AG09309 (cell line): ENCODE measurements at places on chromosomes 6 and 20.

DNA sequence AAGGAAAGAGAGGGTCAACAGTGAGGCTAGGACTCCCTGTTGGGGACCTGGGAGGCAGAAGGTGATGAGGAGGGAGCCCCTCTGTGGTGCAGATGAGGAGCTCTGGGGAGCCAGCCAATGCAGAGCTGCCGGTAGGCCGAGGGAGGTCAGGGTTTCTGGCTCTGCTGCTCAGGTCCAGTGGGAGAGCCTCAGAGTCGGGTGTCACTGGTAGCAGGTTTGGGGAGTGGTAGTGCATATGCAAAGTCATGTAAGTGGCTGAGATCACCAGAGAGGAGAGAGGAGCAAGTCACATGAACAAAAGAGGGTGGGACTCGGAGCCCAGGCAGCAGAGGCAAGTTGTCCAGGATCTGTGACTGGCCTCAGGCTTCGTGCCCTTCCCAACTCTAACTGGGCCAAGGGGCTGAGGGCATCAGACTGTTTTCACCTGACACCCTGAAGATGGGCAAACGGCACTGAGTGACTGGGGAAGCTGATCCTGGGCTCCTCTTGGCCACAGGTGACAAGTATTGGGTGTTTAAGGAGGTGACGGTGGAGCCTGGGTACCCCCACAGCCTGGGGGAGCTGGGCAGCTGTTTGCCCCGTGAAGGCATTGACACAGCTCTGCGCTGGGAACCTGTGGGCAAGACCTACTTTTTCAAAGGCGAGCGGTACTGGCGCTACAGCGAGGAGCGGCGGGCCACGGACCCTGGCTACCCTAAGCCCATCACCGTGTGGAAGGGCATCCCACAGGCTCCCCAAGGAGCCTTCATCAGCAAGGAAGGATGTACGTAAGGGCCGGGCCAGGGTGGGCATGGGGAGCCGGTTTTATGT lies 6.6 kb downstream of the MMP24OS start:
- no peak for DNase-seq

DNA sequence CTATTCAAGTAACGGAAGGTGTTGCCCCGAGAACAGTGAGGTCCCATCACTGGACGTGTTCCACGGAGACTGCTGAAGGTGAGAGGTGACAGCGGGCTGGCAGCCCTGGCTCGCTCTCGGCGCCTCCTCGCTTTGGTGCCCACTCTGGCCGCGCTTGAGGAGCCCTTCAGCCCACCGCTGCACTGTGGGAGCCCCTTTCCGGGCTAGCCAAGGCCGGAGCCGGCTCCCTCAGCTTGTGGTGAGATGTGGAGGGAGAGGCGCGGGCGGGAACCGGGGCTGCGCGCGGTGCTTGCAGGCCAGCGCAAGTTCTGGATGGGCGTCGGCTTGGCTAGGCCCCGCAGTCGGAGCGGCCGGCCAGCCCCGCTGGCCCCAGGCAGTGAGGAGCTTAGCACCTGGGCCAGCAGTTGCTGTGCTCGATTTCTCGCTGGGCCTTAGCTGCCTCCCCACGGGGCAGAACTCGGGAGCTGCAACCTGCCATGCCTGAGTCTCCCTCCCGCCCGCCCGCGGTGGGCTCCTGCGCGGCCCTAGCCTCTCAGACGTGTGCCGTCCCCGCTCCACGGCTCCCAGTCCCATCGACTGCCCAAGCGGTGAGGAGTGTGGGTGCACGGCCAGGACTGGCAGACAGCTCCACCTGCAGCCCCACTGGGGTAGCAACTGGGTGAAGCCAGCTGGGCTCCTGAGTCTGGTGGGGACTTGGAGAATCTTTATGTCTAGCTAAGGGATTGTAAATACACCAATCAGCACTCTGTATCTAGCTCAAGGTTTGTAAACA lies 77.6 kb downstream of the RNF182 start:
- no peak for DNase-seq

DNA sequence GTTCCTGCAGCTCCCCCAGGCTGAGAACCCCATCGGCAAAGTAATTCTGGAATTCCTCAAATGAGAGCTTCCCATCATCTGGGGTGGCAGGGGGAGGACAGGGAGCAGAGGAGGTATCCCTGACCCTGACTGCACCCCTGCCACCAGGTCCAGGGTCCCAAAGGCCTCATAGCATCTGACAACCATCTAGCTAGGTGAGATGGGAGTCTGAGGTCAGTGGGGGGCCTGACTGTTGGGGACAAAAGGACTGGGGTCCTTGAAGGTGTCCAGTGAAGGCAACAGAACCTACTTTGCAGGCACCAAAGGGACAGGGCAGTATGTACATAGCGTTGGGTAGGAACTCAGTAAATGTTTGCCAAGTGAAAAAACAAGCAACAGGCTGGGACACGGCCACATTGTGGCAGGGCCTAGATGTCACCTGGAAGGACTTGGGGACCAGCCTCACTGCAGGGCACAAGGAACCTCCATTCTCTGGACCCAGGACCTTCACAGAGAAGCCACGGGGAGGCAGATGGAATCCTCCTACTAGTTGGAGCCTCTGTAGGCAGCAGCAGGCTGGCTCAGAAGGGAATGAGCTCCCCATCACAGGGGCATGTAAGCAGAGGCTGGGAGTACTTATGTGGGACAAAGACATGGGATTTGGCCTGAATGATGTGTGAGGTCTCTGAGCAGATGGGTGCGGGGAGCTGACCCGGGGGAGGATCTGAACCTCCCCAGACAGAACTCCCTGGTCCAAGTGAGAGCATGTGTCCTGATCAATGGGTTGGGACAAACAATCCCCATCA lies 3.3 kb downstream of the NECAB3 start:
- DNase-seq, result no peak

GRCh38 chr6:90190131-90190530 lies 106.5 kb downstream of the BACH2 start:
- no peak for DNase-seq

- DNase-seq, result no peak
Measured at GRCh38 chr6:90126181-90126580, 170.5 kb downstream of the BACH2 start.

DNA sequence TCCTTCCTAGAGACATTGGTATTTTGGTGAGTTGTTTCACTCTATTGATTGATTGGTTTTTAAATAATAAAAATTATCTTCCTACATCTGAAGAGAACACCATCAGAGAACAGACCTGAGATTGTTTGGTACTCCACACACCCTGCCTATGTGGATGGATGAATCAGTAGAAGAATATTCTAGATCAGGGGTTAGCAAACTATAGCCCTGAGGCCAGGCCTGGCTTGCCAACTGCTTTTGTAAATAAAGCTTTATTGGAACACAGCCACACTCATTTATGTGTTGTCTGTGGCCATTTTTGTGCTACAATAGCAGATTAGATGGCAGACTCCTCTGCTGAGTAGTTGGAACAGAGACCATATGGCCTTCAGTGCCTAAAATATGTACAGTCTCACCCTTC lies 139.6 kb upstream of the INSM1 start:
- no peak for DNase-seq

DNA sequence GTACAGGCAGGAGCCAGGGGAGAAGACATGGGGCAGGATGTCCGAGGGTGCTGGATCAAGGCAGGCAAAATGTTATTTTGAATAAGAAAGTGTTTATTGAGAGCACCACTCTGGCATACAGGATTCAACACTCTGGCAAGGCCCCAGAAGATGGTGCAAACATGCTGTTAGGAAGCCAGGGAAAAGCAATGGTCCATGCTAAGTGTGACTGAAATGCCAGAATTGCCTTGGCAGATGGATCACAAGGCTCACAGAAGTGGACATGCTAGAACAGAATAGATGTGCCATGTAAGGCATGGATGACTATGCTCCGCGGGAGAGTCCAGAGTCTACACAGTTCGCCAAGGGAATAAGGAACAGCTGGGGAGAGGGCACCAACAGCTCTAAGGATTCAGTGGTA lies 54.6 kb downstream of the QRSL1 start:
- no peak for DNase-seq

- no peak for DNase-seq
Measured at GRCh38 chr20:38202982-38203293, 37.9 kb upstream of the TGM2 start.

DNA sequence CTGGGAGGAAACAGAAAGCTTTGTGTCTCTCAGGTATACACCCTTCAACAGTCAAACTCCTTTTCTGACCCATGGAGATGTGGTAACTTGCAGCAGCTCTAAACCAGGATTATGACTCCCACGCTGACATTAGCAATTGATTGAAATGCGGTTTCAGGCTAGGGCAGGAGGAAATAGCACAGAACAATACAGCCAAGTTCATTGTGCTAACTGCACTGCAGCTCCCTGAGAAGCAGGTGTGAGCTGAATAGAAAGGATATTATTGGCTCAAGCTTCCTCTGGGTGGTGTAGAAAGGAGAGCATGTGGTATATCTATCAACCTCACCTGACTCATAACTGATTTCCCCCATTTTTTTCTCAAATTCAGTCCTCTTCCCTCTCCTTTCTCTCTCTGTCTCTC lies 612.3 kb upstream of the BTBD3 start:
- DNase-seq, result no peak

DNA sequence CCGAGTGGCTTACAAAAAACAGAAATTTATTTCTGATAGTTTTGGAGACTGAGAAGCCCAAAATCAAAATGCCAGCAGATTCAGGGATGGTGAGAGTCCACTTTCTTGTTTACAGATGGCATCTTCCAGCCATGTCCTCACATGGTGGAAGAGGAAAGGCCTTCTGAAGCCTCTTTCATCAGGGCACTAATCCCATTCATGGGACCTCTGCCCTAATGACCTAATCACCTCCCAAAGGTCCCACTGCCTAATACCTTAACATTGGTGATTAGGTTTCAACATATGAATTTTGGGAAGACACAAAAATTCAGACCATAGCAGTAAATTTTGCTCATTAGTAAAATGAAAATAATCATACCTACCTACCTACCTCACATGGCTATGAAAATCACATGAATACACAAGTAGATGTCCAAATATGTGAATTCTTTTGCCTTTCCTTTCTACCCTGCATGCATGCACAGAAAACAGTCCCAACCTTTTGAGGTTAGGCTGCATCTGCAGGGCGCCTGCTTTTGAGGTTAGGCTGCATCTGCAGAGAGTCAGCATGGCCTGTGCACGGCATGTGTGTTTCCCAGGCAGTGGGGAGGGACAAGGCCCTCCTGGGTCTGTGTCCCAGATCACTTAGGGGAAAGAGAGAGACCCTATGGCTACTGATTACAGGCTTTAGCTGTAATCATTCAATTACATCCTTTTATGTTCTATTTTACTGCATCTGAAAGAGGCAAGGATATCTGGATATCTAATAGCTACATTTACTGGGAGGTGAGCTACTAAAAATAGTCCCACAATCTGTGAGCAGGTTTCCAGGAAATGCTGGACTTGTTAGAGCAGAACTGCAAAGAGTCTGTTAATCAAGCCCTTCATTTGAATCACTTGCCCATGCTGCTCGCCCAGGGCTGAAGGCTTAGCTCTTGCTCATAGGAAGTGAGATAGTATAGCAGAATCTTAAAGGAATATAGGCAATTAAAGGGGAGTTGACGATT lies 497.7 kb upstream of the MARCKS start:
- no peak for DNase-seq
